Activated CD8-positive, alpha-beta memory T cell treated with anti-CD3 and anti-CD28 coated beads for 1 hour (primary cell): ENCODE measurements at places on chromosomes 5 and 9.

DNA sequence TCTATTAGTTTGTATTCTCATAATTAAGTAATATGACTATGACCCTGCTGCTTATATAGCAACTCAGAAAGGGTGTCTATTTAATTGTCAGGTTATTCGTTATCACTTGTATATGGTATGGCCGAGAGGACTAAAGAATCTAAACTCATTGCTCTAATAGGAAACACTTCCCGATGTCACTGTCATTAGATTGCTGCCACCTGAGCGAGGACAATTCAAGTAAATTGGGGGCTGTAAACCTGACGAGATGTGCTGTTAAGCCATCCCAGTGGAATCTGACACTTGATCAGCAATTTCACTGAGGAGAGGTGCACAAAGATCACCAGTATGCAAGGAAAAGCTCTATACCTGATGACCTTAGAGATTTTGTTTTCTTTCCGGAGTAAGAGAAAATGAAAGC lies 1319.3 kb downstream of the MAT2B start:
- no peak for DNase-seq

- no peak for DNase-seq
Measured at GRCh38 chr5:96476654-96477053, 43.6 kb upstream of the PCSK1 start.

- DNase-seq, result no peak
Measured at GRCh38 chr9:13811876-13812275, 502.1 kb downstream of the NFIB start.

DNA sequence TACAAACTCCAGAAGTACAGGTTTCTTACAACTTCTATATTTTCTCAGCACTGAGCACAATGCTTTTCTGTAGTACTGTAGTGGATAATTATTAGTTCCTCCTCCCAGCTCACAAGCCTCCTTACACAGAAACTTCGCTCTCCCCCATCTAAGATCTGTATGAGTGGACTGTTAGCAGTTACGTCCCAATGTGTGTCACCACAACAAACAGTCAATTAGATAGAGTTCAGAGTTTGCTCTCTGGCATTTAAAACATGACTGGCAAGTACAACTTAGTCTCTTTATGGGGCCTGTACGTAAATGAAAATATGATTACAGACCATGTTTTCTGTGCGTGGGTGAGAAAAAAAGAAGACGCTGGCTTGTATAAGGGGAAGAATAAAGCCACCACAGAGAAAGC lies 631.4 kb upstream of the DMAC1 start:
- no peak for DNase-seq

- DNase-seq, result no peak
Measured at GRCh38 chr5:63401436-63402046, 560.7 kb downstream of the HTR1A start.

DNA sequence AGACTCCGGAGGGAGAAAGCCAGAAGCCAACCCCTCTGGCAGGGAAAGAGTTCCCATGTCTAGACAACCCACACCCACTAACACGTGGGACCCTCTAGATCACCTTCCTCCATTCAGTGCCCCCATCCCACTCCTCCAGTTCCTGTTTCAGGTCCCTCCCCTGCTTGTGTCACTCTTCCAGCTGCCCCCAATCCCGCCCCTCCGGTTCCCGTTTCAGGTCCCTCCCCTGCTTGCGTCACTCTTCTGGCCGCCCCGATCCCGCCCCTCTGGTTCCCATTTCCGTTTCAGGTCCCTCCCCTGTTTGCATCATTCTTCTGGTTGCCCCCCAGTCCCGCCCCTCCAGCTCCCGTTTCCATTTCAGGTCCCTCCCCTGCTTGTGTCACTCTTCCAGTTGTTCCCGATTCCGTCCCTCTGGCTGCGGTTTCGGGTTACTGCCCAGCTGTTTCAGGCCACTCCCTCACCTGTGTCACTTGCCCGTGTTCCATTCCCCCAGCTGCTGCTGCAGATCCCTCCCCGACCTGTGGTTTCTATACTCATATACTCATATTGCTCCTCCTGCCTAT lies 64.8 kb upstream of the RANBP6 start:
- DNase-seq, result peak; percentile 26

DNA sequence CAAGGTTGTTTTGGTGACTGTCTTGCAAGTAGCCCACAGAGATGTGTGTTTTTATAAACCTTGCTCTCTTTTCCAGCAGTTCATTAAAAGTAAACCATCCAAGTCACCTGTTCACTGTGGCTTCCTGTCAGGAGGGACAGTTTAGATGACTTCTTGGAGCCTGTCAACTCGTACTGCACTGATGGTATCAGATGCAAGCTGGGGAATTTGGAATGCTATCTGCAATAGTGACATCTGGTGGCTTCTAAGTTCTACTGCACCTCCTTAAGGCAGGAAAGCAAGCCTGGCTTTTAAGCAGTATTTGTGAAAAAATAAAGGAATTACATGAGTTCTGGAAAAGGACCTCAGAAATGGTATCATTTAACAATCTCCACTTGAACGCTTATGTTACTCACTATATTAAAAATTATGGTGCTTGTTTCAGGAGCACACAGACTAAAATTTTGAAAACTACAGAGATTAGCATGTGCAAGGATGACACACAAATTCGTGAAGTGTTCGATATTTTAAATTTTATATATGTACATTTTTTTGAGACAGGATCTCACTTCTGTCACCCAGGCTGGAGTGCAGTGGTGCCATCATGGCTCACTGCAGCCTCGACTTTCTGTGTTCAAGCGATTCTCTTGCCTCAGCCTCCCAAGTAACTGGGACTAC lies 164.0 kb downstream of the TTC39B start:
- DNase-seq, result no peak
